Transverse colon (tissue), 4 donors: ENCODE measurements at places on chromosomes 2 and 18. TPM values are rescaled to one million over a fixed set of nuclear protein-coding genes. Genes with fewer than 3 reads are reported as not detected.

DNA sequence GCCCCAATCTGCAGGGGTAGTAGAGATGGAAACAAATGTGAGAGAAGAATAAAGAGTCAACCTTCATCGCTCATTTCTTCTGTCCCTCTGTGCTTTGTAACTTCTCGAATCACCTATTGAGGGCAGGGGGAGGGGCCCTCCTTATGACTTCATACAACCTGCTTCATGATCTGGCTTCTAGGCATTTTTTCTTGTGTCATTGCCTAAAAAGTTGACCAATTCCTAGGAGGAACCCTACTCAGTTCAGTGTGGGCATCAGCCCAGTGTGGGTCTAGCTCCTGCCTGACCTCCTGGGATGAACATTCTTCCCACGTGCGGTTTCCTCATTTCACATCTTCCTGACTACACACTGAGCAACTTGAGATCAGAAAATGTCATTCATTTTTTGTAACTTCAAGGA, 46.3 kb upstream of the CREB1 start:
- no peaks in the 10 kb centered on the region for H3K27me3 ChIP-seq
- H3K36me3 ChIP-seq, result no peaks in the 10 kb centered on the region
- no peaks in the 10 kb centered on the region for H3K4me1 ChIP-seq
- DNase-seq, result no peak

DNA sequence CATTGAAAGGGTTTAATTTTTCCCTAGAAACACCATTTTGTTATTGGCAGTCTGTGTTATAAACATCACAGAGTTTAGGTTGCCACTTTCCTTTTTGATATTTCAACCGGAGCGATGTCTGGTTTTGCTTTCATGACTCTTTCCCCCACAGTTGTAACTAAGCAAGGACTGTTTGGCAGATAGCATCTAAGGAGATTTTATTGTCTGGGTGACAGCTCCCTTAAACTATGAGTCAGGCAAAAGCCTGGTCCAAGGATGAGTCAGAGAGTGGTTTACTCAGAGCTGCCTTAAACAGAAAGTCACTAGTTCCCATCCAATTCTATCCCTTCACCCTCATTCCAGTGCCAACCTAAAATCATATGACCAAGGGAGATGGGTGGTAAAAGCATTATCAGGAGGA, 341.6 kb upstream of the VWC2L start:
- DNase-seq, result no peak
- no peak overlapping the region for H3K4me3 ChIP-seq

DNA sequence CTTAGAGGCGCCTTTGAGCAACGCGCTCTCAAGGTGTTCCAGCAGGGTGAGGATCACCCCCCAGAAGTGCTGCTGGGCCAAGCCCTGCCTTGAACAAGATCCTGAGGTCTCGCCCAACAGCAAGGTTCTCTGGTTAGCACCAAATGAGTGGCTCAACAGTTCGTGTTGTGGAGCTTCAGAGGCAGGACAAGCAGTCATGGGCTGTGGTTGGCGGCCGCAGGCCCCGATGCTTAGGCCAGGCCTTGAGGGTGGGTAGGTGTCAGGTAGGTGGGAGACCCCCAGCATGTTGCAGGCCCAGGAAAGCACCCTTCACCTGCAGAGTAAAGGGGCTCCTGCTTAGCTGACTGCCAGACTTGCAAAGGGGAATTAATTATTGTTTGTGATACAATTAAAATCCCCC, 70.2 kb upstream of the FOSL2 start:
- no peaks in the 10 kb centered on the region for H3K36me3 ChIP-seq
- DNase-seq, result no peak
- no peaks in the 10 kb centered on the region for H3K27me3 ChIP-seq
- H3K27ac ChIP-seq, result no peak overlapping the region
- no peaks in the 10 kb centered on the region for H3K4me1 ChIP-seq

- H3K4me3 ChIP-seq, result no peak overlapping the region
- no peaks in the 10 kb centered on the region for H3K27me3 ChIP-seq
- DNase-seq, result no peak
- no peaks in the 10 kb centered on the region for H3K36me3 ChIP-seq
- no peak overlapping the region for H3K27ac ChIP-seq
These were observed 135.7 kb downstream of the ARHGAP28 start for GRCh38 chr18:6865251-6865650.

DNA sequence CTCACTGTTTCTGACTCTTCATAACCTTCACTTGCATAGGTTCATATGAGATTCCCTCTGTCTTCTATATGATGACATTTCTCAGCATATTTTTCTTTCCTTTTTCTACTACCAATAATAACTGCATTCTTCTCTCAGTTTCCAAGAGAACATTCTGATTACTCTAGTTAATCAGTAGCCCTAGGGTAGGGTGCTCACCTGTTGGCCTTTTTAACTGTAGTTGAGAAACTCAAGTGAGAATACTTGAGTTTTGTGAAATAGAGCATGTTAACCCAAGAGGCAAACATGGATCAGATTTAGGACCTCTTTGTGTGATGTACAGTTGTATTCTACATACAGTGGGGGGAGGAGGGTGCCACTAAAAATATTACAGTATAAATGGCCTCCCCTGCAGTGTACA, 308.0 kb downstream of the CMPK2 start:
- no peaks in the 10 kb centered on the region for H3K4me1 ChIP-seq
- no peak overlapping the region for H3K27ac ChIP-seq
- no peak overlapping the region for H3K4me3 ChIP-seq
- H3K27me3 ChIP-seq, result no peaks in the 10 kb centered on the region

DNA sequence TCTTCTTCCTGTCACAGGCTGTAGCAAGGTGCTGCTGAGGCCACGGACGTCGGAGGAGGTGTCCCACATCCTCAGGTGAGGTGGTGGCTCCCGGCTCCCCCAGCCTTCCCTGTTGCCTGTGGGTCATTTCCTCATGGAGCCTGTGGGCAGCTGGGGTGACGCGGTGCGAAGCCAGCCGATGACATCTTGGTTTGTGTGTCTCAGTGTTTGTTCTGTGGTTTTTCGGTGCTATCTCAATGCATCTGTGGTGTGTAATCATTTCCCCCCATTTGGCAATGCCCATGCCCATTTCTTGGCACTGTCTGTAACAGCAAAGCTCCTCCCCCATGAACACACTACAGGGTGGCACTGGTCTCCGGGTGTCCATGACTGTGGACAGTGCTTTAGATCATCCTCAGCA, 6.6 kb downstream of the D2HGDH start:
- H3K27me3 ChIP-seq, result no peaks in the 10 kb centered on the region
- no peak for DNase-seq
- H3K4me3 ChIP-seq, result no peak overlapping the region
- peaks cover 17% of the 10 kb centered on the region for H3K36me3 ChIP-seq
- no peak overlapping the region for H3K27ac ChIP-seq
- no peaks in the 10 kb centered on the region for H3K4me1 ChIP-seq

- H3K27me3 ChIP-seq, result no peaks in the 10 kb centered on the region
- DNase-seq, result no peak
- H3K36me3 ChIP-seq, result no peaks in the 10 kb centered on the region
- no peaks in the 10 kb centered on the region for H3K4me1 ChIP-seq
- H3K27ac ChIP-seq, result no peak overlapping the region
- H3K4me3 ChIP-seq, result no peak overlapping the region
These were observed 326.9 kb upstream of the SMIM21 start for GRCh38 chr18:75754433-75754832.

DNA sequence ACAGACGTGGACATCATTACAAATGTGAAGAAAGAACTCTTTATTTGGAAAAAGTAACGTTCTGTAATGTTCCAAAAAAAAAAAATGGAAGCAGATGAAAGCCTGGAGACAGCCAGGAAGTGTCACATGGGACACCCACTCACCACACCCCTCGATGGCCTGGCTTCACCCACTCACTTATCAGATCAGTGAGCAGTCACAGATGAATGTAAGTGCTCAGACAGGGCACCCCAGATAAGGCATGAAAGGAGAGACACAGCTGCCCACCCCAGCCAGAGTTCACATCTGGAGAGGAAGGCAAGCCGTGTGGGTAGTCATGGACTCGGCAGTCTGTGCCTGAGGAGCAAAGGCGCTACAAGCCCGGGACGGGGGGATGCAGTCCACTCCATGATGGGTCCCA, 105.2 kb downstream of the SEPTIN10 start:
- no peaks in the 10 kb centered on the region for H3K27me3 ChIP-seq
- no peak for DNase-seq

DNA sequence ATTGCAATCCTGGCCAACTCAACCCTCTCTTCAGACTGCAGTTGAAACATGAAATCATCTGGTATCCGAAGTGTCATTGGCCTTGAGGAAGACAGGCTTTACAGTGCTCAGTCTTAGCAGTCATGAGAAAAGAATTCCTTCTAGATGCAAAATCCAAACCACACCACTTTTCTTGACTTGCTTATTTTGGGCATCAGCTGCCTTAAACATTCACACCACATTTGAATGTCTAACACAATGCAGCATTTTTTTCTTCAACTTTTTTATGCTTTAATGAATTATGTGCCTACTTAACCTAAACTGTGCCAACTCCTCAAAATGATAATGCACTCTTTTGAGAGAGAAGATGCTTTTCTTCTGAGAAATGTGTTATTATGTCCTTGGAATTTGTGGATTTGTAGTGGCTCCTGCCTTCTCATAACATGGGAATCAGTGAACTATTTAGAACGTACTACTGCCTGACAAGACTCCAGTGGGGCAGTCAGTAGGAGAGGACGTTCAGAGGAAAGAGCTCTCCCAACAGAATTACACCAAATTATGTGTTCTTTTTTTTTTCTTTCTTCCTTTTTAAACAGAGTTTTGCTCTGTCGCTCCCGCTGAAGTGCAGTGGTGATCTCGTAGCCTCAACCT, 3.2 kb upstream of the FAM98A start:
- H3K4me3 ChIP-seq, result no peak overlapping the region
- H3K27ac ChIP-seq, result no peak overlapping the region
- H3K36me3 ChIP-seq, result no peaks in the 10 kb centered on the region
- peaks cover 7% of the 10 kb centered on the region for H3K4me1 ChIP-seq

- H3K36me3 ChIP-seq, result no peaks in the 10 kb centered on the region
- no peak for DNase-seq
- H3K27me3 ChIP-seq, result no peaks in the 10 kb centered on the region
- no peak overlapping the region for H3K4me3 ChIP-seq
These were observed 57.2 kb upstream of the ACVR1 start for GRCh38 chr2:157933160-157933920.

- H3K36me3 ChIP-seq, result no peaks in the 10 kb centered on the region
- H3K27me3 ChIP-seq, result no peaks in the 10 kb centered on the region
- H3K27ac ChIP-seq, result no peak overlapping the region
These were observed 46.7 kb upstream of the ACVR1 start for GRCh38 chr2:157922815-157923214.

GRCh38 chr18:59502274-59503175, 143.5 kb upstream of the LMAN1 start:
- H3K4me1 ChIP-seq, result peaks cover 10% of the 10 kb centered on the region
- no peaks in the 10 kb centered on the region for H3K36me3 ChIP-seq
- H3K27ac ChIP-seq, result peak overlapping the region; percentile 66

DNA sequence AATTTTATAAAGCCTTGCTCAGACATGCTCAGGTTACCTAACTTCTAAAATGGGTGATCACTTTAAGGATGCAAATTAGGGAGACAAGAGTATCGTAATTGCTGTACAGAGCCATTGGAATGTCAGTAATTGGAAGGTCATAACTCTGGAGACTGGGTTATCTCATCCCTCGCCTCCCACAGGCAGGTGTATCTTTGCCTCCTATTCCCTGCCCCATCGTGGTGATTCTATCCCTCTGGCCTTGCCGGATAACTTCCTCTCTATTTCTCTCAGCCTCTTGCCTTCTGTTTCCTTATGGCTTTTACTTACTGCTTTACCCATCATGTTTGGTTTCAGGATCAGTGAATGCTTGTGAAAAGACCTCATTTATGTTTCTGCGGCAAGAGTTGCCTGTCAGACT, 2.5 kb downstream of the PDK1 start:
- H3K4me1 ChIP-seq, result peaks cover 15% of the 10 kb centered on the region
- no peaks in the 10 kb centered on the region for H3K36me3 ChIP-seq
- H3K4me3 ChIP-seq, result no peak overlapping the region
- no peak overlapping the region for H3K27ac ChIP-seq
- DNase-seq, result no peak

- H3K4me3 ChIP-seq, result no peak overlapping the region
- no peaks in the 10 kb centered on the region for H3K27me3 ChIP-seq
- no peaks in the 10 kb centered on the region for H3K36me3 ChIP-seq
- H3K27ac ChIP-seq, result no peak overlapping the region
- DNase-seq, result no peak
- peaks cover 33% of the 10 kb centered on the region for H3K4me1 ChIP-seq
These were observed 72.7 kb downstream of the POLR1A start for GRCh38 chr2:86032861-86033595.

- no peaks in the 10 kb centered on the region for H3K27me3 ChIP-seq
- no peak overlapping the region for H3K4me3 ChIP-seq
- H3K36me3 ChIP-seq, result no peaks in the 10 kb centered on the region
- H3K27ac ChIP-seq, result no peak overlapping the region
- no peaks in the 10 kb centered on the region for H3K4me1 ChIP-seq
- no peak for DNase-seq
These were observed 80.9 kb downstream of the LYPD6B start for GRCh38 chr2:149119368-149119767.

ANKRD30B gene
- total RNA-seq, result not detected

NT5DC4 gene
- total RNA-seq, result not detected

OTOS gene
- not detected for total RNA-seq

FZD7 gene
- total RNA-seq, result 12.2 TPM

TOGARAM2 gene
- 7.1 TPM for total RNA-seq

MRO gene
- total RNA-seq, result 0.16 TPM

CRYGC gene
- not detected for total RNA-seq
